ENCODE measurements at places on chromosomes 7 and 10. TPM values are rescaled to one million over a fixed set of nuclear protein-coding genes. Genes with fewer than 3 reads are reported as not detected.

DNA sequence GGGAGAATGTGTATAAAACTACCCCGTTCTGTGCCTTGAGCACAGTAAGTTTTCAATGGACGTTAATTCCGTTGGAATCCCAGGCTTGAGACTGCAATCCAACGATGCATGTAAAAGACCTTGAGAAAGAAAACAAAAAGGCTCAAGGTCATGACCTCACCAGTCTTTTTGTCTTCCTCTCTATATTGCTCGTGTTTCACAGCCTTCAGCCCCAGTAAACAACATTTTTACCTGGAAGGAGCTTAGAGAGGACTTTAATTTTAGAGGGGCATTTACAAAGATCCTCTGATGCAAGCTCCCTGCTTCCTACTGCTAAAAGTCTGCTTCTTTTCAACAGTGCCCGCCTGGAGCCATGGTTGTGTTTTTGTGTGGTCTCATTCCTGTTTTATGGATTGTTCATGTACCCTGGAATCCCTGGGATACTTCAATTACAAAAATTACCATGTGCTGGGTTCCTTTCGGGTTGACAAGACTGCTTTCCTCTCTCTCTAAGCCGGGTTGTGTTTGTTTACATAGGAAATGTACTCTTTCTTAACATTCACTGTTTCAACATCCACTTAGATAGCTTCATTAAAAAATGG is 320.1 kb upstream of the NFE2L3 start:
- DNase-seq = no peak

DNA sequence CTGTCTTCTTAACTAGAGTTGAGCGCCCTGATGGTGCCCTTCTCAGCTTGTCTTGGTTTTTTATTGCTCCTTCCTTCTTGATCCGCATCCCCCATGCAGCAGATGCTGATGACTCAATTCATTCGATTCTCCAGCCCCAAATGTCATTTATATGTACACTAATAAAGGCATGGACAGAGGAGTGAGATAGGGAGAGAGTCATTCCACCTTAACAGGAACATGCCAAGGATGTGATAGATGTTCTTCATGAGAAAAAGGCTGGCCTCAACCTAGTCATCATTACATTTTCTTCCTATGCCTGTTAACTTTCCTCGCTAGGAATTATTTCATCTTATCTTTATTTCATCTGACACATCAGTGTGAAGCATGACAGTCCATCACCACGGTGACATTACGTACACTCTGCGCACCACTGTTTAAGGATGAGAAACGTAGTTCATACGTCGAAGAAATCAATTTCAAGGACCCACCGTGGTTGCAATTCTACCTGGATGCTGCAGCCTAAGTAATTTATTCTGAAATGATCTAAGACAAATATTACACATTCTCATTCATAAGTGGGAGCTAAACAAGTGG is 150.3 kb upstream of the FAM171A1 start:
- DNase-seq = no peak

- no peak for DNase-seq
Observed at GRCh38 chr7:4479367-4480039, 202.6 kb upstream of the FOXK1 start.

The LIPF gene
- total RNA-seq = not detected

DNA sequence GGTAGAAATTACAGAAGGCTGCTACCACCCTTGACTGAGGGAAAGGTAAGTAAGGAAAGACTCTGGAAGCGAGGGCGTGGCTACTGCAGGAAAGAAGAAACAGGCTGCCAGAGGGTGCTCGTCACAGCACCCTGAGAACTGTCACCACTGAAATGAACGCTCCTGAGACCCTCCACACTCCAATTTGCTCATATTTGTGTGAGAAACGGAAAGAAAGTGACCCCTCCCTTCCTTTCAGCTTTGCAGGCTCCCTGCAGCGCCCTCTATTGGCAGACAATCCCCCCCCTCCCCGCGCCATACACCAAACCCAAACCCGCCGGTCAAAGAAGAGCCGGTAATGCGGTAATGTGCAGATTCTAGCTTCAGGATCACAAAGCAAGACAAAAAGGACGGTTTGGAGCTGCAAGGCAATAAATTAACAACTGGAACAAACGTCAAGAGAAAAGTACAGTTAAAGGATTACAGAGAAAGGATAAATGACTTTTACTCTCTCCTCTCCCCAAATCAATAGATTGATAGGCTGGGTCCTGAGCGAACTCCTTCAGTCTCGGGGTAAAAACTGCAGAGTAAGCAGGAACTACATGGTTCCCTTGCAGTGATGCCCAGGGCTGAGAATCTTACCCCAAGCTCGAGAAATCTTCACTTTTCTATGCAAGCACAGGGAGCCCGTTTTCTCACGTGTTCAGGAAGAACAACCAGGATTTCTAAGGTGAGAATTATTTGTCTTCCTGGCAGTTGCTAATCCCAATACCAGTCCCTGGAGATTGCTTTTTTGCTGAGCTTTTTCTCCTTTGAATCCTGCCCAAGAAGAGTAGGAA is 47.6 kb downstream of the STEAP1B start:
- DNase-seq = peak; percentile 57

The DRGX gene
- total RNA-seq = not detected

- no peak for DNase-seq
Observed at GRCh38 chr7:108818742-108819141, 249.1 kb downstream of the DNAJB9 start.

- no peak for DNase-seq
Observed at GRCh38 chr10:44968091-44968490, 8.5 kb downstream of the RASSF4 start.

GRCh38 chr7:27346531-27347275 is 104.1 kb downstream of the EVX1 start:
- no peak for DNase-seq

The AS3MT gene
- 12.1 TPM for total RNA-seq

The GDF2 gene
- total RNA-seq = not detected

DNA sequence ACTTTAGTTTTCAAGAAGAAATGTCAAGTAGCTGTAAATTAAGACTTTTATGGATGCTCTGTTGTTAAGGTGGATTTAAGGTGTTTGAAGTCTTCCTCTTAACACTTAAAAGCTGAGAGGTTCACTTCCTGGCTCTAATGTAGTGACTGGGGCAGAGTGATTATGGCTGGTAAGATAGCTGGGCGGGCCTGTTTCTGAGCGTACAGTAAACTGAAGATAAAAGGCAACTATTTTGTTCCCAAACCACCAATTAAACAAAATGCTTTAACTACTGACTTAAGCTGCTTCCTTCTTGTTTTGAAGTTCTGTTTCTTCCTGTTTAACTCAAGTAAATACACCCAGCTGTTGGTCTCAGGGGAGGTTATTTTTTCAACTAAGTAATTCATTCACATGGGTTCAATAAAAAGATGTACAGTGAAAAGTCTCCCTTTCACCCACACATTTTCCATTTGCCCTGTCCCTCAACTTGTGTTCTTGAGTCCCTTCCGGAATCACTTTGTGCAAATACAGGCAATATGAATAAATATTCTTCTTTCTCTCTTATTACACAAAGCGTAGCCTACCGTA is 19.3 kb downstream of the VWA2 start:
- no peak for DNase-seq

DNA sequence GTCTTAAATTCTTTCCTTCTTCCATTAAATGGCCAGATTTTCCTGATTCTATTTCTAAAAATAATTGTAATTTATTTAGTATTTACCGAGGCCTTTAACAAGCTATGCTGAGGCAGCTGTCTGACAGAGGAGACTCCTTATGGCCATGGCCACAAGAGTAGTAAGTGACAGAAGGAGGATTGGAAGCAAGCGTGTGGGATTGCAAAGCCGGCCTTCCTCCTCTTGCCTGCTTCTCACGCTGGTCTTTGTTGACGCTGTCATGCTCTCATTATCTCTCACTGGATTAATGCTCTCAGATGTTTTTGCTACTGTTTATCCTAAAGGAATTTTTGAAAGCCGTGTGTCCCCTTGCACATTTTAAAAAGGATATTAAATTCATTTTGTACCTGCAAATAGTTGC is 546.3 kb downstream of the SDK1 start:
- DNase-seq = no peak

GRCh38 chr7:105016068-105016708 is 2.2 kb downstream of the KMT2E start:
- no peak for DNase-seq

The ACSM6 gene
- not detected for total RNA-seq

GRCh38 chr10:78442836-78443550 is 409.3 kb downstream of the RPS24 start:
- no peak for DNase-seq

- no peak for DNase-seq
Observed at GRCh38 chr7:142581341-142581740, 167.9 kb upstream of the PRSS1 start.

The FAM3C gene
- total RNA-seq = 43.7 TPM

GRCh38 chr7:151091431-151091830 is 5.2 kb downstream of the AGAP3 start:
- DNase-seq = no peak

DNA sequence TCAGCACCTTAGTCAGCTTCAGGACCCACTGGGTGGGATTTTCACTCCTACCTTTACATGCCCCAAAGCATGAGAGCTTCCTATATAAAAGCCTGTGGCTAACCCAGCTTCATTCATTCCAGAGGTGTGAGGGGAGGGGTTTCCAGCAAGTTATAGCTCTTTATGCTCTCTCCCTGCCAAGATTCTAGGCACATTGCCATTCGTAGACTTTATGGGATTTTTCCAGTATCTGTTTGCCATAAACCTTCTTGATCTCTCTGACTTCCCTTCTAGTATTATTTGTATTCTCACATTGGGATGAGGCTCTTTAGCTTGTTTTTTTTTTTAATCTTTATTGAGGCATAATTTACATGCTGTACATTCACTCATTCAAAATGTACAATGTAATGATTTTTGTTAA is 67.5 kb downstream of the POU6F2 start:
- no peak for DNase-seq

The ENTPD1 gene
- total RNA-seq = 9.1 TPM

DNA sequence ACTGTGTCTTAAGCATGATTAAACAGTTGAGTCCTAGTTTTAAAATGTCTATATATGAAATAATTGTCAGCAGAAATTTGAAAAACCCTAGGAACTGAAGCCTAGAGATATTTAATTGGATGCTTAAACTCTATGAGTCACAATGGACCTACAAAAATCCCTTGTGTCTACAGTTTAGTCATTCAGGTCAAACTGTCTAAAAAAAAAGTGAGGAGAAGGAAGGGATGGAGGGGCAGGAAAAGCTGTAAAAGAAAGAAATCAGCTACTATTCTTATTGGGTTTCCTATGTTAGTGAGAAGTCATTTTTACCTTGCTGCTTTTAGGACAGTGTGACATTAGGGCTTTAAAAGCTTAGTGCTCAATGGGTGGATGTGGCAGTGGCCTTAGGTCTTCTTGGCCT is 406.1 kb upstream of the FZD8 start:
- DNase-seq = no peak
